ENCODE measurements at places on chromosomes 16 and 17.
A peak's percentile ranks its signal among the peaks of the same experiment; 100 is the strongest.

GRCh38 chr17:78583091-78583490 lies 5.9 kb upstream of the DNAH17 start:
- DNase-seq = no peak

DNA sequence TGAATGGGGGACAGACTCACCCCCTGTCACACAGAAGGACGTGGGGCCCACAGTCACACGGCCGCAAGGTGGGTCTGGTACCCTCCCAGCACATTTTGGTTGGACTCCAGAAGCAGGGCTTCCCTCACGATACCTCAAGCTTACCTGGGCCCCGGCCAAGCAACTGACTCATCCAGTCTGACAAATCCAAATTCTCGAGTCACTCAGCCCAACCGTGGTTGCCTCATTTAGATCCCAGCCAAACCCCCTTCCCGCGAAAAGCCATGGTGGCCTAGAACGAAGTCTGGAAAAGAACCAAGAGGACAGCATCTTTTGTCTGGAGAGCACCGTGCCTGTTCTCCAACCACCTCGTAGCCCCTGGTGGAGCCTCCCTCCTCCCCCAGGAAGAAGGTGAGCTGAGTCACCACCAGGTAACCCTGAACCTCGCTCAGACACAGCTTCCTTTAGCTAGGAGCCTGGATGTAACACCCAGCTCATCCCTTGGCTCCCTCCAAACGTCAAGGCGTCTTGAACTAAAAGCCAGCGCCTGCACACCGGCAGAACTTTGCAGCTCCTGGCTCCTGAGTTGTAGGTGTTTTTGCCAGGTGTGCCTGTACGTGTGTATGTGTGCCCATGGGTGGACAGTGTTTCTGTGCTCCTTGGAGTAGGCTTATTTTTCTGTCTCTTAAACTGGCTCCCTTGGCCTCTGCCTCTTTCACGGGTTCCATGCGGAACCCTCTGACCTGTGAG lies 78.9 kb downstream of the CMIP start:
- DNase-seq = peak; percentile 81

- DNase-seq = no peak
Measured at GRCh38 chr17:72369366-72369765, 248.5 kb downstream of the SOX9 start.

DNA sequence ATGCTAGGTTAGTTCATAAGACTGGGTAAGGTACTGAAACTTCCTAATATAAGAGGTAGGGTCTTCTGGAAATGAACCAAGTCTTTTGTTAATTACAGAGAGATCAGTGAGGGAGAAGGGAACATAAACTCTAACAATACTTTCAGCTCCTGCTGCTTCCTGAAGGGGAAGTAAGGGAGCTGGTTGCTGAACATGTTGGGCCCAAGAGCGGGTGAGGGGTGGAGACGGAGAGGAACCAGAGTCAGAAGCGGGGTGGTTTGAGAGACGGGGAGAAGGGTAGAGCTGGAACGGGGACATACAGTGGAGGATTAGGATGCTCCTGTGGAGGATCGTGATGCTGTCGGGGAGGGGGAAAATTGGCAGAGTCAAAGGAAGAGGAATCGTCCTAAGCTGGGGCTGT lies 11.5 kb upstream of the ZNF747 start:
- no peak for DNase-seq

DNA sequence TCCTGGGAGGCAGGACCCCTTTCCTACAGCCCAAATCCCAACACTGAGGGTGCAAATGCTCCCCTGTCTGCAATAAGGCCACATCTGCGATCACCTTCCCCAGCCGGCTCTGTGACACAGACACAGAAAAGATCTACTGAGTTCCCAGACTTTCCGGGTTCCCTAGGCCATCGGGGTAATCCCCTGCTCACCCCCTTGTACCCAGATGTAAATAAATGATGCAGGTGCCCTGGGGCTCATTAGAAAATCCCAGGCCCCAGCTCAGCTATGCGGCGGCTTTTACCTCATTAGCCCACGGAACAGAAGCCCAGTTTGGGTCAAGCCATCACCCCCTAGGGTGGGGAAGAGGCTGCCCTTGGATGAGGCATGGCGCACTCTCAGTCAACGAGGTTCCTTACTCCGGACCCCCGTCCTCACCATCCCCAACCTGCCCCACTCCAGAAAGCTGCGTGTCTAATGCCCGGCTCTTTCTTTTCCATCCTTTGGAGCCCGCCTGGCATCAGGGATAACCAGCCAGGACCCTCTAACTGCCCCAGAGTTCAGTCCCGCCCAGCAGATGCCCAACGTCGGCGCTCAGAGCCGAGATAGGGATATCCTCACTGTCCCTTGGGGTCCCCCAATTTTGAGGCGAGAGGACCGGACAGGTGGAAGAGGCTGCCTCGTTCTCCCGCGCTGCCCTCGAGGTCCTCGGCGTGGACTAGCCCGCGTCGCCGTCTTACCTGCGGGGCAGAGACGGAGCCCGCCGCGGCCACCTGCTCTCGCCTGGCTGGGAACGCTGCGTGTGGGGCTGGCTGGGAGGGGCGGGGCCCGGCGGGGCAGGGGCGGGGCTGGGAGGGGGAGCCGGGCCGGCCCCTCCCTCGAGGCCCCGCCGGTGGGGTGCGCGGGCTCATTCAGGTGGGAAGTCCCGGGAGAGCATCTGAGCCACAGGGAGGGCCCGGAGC lies at the start of gene ZNF385C:
TSS of gene ZNF385C (minus strand) at position 783 of the 941 bp plus-strand sequence. CDS start 35,417 bp downstream, outside the sequence.
- no peak for DNase-seq

DNA sequence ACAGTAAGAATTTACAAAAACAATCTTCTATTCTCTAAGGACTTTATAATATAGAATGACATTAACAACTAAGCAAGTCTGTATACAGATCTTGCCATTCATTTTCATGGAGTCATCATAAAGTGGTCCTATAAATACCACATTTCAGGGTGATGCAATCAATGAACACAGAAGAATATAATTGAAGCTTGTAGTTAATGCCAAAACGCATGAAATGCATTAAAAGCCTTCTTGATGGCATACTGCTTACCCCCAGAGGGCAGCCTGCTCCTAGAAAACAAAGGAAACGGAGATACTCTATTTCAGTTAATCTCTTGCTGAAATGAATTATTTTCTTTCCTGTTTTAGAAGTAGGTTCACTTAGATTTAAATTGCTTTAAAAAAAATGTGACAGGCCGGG lies 45.2 kb upstream of the STAC2 start:
- DNase-seq = peak; percentile 92

GRCh38 chr16:48173889-48174288 lies 18.1 kb upstream of the ABCC12 start:
- DNase-seq = no peak

DNA sequence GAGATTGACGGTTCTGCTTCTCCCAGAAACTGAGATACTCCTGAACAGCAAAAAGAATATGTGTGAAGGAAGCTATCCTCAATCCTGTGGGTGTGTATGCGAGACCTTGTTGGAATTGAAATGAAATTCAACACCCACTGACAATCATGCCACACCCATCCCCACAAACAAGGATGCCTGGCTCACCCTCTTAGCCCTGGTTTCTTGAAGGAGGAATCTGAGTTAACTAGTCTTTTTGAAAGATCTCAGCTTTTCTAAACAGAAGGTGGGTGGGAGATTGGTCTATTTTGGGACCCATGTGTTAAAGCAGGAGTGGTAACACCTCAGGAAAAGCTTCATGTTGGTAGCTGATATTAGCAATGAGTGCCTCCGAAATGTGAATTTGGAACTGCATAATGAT lies 1244.5 kb downstream of the CDH11 start:
- DNase-seq = no peak

- DNase-seq = peak; percentile 96
Measured at GRCh38 chr16:85514598-85515318, 98.4 kb upstream of the GSE1 start.

- no peak for DNase-seq
Measured at GRCh38 chr16:17461951-17462729, 8.6 kb downstream of the XYLT1 start.

GRCh38 chr17:77610972-77611521 lies 347.5 kb upstream of the TNRC6C start:
- peak; percentile 82 for DNase-seq

GRCh38 chr17:7646457-7646856 lies 4.3 kb upstream of the ATP1B2 start:
- DNase-seq = no peak
